Fibroblast of lung (primary cell): ENCODE measurements at places on chromosomes 2 and 18. TPM values are rescaled to one million over a fixed set of nuclear protein-coding genes. Genes with fewer than 3 reads are reported as not detected.

RGPD6 gene
- 22.6 and 23.6 TPM in 2 replicates for total RNA-seq

UGT1A1 gene
- not detected in 2 replicates for total RNA-seq

FBLN7 gene
- total RNA-seq, result 0.51 and 0.99 TPM in 2 replicates

ITGB1BP1 gene
- 44.4 and 44.6 TPM in 2 replicates for total RNA-seq

RAB17 gene
- 0.17 and 0.26 TPM in 2 replicates for total RNA-seq

MC2R gene
- total RNA-seq, result not detected in 2 replicates

TPO gene
- not detected in 2 replicates for total RNA-seq

SKA1 gene
- total RNA-seq, result 1.0 and 4.6 TPM in 2 replicates

EFHD1 gene
- total RNA-seq, result not detected in 2 replicates

FSHR gene
- under 0.01 TPM in 1 of 2 replicates, not detected in the other for total RNA-seq

MFSD2B gene
- 0.17 TPM in 1 of 2 replicates, not detected in the other for total RNA-seq

HAAO gene
- total RNA-seq, result 2.8 and 4.1 TPM in 2 replicates

DPYSL5 gene
- not detected in 2 replicates for total RNA-seq

COL4A3 gene
- 0.26 and 0.33 TPM in 2 replicates for total RNA-seq

UGT1A9 gene
- not detected in 2 replicates for total RNA-seq

CPSF3 gene
- 46.2 and 53.0 TPM in 2 replicates for total RNA-seq

ZNF236 gene
- total RNA-seq, result 8.0 and 8.4 TPM in 2 replicates

SS18 gene
- total RNA-seq, result 71.9 and 90.8 TPM in 2 replicates

SULT1C4 gene
- total RNA-seq, result 0.26 and 0.50 TPM in 2 replicates

STON1 gene
- total RNA-seq, result 12.1 and 16.7 TPM in 2 replicates

TMEM87B gene
- 21.6 and 31.5 TPM in 2 replicates for total RNA-seq

DNAH6 gene
- total RNA-seq, result under 0.01 TPM in 2 replicates

NDC80 gene
- total RNA-seq, result 1.0 and 9.7 TPM in 2 replicates

AQP4 gene
- total RNA-seq, result not detected in 2 replicates

FSIP2 gene
- total RNA-seq, result 0.26 and 1.7 TPM in 2 replicates

AGXT gene
- total RNA-seq, result not detected in 2 replicates

ANKRD62 gene
- total RNA-seq, result not detected in 2 replicates

GPC1 gene
- total RNA-seq, result 67.8 and 218 TPM in 2 replicates

PROM2 gene
- 0.26 and 0.33 TPM in 2 replicates for total RNA-seq

NAT8 gene
- not detected in 2 replicates for total RNA-seq

DLGAP1 gene
- 0.17 and 0.51 TPM in 2 replicates for total RNA-seq
